ENCODE measurements at places on chromosomes 2 and 18. TPM values are rescaled to one million over a fixed set of nuclear protein-coding genes. Genes with fewer than 3 reads are reported as not detected.

DNA sequence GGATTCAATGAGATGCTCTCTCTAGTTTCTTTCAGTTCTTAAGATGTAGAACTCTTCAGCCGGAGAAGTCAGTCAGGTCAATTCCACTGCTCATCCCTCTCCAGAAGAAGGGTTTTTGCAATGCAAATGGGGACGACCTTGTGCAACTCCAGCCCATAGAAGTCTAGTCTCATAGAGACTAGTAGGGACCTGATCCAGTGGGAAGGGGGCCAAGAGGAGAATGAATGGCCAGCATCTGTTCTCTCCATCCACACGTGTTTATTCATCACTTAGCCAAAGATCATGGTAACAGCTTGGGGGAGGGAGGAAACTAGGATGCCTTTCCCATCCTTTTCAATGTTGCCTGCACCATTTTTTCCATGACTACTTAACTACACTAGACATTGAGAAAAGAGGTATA lies 120.2 kb downstream of the LAMA3 start:
- DNase-seq, result no peak

DNA sequence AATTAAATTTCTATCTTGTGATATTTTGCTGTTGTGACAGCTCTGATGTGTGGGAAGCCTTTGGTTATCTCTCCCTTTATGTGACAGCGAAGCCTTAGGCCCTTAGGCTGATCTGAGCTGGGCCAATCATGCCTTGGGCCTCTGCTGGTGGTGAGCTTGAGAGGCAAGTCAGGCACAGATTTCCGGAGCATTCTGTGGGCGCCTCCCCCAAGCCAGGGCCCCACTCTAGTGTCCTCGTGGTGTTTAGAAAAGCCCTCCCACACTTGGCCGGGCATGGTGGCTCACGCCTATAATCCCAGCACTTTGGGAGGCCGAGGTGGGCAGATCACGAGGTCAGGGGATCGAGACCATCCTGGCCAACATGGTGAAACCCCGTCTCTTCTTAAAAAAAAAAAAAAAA lies 239.8 kb downstream of the SH3RF3 start:
- DNase-seq, result no peak

GRCh38 chr2:229175497-229175863 lies 95.6 kb downstream of the PID1 start:
- no peak for DNase-seq

- DNase-seq, result peak; percentile 50
Observed at GRCh38 chr2:9423922-9424272, 443 bp downstream of the CPSF3 start.

GRCh38 chr2:241265506-241265905 lies 50.0 kb downstream of the HDLBP start:
- no peak for DNase-seq

- DNase-seq, result no peak
Observed at GRCh38 chr2:231701456-231702373, 6.6 kb upstream of the PTMA start.

GRCh38 chr2:19299032-19299431 lies 59.4 kb downstream of the OSR1 start:
- DNase-seq, result no peak

DNA sequence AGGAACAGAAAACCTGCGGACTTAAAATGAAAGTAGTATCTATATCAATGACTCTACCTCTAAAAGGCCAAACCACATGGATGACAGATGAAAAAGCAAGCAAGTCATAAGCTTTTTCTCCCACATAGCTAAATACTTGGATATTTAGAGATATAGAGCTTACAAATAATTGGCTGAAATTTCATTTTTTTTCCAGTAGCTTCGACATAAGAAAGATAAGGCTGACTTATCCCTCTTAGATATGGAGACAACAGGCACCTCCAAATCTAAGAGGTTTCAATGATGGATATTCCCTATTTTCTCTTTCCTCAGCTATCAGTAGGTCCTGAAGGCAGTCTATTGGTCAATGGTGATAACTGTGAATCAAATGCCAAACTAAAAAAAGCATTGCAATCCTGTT lies 460.3 kb downstream of the MEIS1 start:
- DNase-seq, result no peak

- DNase-seq, result no peak
Observed at GRCh38 chr2:162053808-162054155, 20.2 kb downstream of the DPP4 start.

GRCh38 chr2:67500541-67500940 lies 103.4 kb downstream of the ETAA1 start:
- no peak for DNase-seq

GRCh38 chr2:98020516-98020915 lies 24.8 kb upstream of the TMEM131 start:
- DNase-seq, result no peak

DNA sequence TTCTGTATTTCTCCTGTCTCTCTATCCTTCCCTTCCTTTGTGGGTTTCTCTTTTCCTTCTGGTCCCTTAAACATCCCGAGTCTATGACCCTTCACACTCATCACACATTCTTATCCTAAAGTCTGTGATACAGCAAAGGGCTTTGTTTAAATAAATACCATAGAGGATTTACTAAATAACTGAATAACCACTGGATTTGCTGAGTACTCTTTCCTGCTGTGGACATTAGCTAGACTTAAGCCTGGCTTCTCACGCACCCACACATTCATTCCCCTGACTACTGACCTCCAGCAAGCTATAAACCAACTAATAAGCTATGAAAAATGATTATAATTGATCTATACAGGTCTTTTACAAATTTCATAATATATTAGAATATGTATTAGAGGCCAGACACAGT lies 76.6 kb downstream of the COL4A3 start:
- no peak for DNase-seq

DNA sequence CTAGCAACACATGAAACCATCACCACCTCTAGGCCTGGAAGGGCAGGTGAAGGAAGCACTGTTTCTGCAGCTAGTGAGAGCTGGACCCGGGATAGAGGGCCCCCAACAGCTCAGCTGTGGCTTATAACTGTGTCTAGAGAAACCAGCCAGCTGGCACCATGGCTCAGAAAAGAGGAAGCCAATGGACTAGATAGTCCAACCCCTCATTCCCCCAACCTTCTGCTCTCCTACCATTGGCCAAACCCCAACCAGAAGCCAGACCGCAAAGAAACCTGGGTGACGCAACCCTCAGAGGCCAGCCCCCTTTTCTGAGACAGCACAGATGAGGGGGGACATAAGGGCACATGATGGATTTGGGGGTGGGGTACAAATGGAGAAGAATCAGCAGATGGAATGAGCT lies 24.3 kb downstream of the SMYD1 start:
- no peak for DNase-seq

DNA sequence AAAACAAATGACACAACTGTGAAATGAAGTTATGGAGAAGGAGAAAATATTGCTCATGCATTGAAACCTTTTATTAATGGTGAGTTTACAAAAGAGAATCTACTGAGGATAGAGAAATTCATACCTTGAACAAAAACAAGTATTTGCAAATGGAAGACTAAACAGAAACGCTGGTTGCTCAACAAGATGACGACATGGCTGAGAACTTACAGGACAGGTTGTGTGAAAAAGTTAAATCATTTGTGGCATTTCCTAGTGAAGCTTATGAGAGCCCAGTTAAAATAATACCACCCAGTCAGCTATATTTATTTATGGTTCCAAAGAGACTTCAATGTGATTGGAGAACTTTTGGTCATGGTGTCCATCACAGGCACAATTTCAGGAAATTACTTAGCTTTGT lies 148.6 kb upstream of the PKDCC start:
- no peak for DNase-seq

- no peak for DNase-seq
Observed at GRCh38 chr2:154697418-154698252, 860 bp upstream of the KCNJ3 start.

DNA sequence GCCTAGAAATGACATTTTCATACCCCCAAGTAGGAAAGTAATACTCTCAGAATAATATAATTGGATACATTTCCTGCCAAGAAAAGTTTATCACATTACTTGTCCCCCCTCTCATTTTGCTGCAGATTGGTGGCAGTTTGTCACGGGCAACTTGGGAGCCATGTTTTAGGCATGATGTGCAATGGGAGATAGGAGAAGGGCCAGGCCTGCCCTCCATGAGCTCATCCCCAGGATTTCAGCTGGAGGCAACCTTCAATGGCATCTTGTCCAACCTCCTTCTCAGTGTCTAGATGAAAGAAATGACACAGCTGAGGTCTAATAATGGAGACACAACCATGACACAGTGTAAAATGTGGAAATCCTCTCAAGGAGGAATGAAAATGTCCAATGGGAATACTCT lies 11.4 kb upstream of the RAB31 start:
- DNase-seq, result no peak

DNA sequence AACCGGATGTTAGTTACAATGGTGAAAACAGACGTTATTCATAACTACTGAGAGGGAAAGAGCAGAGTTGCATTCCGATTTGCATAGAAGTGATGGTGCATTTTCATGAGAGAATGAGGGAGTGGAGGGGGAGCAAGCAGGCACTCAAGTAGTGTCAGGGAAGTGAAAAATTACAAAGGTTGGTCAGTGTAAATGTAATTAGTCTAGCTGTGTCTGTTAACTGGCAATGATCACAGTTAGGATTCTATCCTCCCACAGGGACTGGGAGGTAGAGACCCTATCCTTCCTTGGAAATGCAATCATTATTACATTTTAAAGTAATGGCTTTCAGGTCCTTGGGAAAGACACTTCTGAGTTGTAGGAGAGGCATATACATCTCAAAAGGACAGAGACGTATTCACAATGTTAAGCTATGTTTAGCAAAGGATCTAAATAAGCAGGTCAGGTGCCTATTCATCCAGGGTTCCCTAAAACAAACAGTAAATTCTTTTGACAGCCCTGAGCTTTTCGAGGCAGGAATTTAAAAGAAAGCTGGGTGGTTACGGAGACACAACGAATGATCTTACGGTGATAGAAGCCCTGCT lies 1671.8 kb upstream of the DDX18 start:
- DNase-seq, result no peak

DNA sequence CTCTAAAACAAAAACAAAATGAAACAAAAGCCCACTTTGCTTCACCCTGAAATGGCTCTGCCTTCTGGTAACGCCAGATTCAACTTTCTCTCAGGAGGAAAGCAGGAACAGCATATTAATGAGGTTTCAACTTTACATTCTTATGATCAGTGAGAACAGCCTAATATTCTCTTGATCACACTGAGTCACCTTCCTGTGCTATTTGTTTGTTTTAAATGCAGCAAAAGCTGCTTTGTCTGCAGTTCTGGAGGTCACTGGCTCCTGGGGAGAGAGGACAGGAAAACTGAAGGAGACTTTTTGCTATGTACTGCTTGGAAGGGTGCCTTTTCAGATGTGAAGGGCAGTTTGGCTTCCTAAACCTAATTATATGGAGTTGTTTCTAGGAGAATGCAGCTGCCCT lies 48.1 kb downstream of the MAIP1 start:
- DNase-seq, result no peak

DNA sequence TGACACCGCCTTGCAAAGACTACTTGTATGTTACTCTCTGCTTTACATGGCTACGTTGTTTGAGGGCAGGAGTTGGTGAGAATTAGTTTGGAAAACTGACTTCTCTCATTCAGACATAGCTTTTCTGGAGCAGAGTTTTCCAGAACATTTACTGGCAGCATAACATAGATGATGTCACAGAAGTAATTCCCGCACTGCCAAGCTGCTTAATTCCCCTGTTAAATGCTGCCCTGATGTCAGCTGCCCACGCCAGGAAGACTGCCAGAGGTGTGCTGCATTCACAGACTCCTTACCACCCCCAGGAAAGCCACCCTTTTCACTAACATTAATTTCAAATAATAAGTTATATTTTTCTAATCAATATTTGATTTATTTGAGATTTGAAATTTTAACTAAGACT lies 24.7 kb upstream of the PTPN2 start:
- DNase-seq, result no peak

- peak; percentile 51 for DNase-seq
Observed at GRCh38 chr2:42102591-42103450, 55.0 kb downstream of the PKDCC start.

DNA sequence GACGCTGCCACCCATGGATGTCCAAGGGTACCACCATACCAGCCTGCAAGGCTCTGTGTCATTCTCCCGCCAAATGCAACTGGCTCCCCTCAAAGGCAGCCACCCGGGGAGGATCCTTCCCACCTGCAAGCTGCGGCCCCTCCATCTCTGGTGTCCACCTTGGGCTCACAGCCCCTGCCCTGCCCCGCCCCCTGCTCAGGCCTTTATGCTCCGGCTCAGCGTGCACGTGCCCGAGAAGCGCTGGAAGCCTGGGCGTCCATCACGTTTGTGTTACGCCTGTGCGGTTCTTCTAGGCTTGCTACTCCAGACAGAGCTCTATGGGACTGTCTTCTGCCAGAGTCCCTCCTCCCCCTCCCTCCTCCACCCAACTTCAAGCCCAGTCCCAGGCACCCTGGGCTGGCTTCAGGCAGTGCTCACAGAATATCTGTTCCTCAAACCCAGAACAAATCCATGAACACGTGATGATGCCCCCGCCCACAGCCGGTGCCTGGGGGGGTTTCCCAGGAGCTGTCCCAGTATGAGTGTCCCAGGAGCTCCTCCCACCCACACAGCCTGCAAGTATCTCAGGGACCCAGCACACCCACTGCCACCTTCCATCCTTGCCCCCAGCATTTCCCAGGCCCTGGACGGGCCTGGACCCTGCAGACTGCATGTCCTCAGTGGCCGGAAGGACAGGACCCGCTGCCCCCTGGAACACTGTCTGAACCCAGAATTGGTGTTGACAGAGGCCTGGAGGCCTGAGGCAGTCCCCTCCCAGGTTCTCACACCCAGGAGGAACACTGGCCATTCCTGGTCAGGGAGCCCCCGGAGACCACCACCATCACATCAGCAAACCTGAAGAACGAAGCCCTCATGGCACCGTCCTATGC lies 30.3 kb downstream of the KIF1A start:
- peak; percentile 24 for DNase-seq

CETN1 gene
- total RNA-seq, result not detected

SLC30A3 gene
- 0.32 TPM for total RNA-seq

IL36A gene
- not detected for total RNA-seq

ZNF532 gene
- 1.3 TPM for total RNA-seq

EVX2 gene
- total RNA-seq, result not detected

LONRF2 gene
- total RNA-seq, result 0.04 TPM

LDLRAD4 gene
- 38.5 TPM for total RNA-seq

TEKT4 gene
- total RNA-seq, result not detected

DUSP2 gene
- 313 TPM for total RNA-seq

Data from activated CD8-positive, alpha-beta T cell treated with anti-CD3 and anti-CD28 coated beads for 36 hours (primary cell).